Anterior cingulate cortex (tissue), 58 donors: ENCODE measurements at places on chromosomes 7 and 10.

GRCh38 chr7:77474756-77475155 lies 58.6 kb upstream of the GSAP start:
- DNase-seq: no peak

- no peak for DNase-seq
These were observed 79.8 kb downstream of the ABI1 start for GRCh38 chr10:26780793-26781601.

DNA sequence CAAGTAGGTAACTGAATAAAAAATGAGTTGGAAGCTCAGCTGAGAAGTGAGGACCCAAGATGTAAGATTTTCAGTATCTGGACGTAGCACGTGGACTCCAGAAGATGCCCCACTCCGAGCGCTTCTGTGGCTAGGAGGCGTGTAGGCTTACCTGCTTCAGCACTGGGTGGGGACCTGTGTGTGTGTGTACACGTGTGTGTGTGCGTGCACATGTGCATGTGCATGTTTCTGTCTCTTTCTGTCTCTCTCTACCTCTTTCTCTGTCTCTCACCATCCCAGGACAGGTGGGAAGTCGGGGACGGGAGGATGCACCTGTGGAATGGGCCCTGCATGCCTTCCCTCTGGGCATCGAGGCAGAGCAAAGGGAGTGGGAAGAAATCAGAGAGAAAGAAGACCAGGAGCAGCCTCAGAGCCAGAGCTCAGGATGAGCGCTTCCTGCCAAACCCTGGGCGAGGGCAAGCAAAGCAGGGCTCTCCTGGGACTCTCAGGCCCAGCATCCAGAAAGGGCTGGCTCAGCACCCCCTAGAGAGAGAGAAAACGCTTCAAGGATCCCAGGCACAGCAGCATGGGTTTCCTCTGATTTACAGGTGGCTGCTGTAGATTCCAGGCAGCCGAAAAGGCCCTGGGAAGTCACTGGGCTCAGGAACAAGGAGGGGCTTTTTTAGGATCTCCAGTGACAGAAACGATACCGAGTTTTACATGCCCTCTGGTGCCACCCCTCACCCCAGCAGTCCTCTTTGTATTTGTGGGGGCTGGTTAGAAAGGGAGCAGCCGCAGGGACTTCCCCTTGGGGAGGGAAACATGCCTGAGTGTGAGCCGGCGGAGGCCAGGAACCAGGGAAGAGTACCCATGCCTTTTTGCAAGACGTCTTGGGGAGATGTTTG lies 28.5 kb downstream of the CXCL12 start:
- no peak for DNase-seq

DNA sequence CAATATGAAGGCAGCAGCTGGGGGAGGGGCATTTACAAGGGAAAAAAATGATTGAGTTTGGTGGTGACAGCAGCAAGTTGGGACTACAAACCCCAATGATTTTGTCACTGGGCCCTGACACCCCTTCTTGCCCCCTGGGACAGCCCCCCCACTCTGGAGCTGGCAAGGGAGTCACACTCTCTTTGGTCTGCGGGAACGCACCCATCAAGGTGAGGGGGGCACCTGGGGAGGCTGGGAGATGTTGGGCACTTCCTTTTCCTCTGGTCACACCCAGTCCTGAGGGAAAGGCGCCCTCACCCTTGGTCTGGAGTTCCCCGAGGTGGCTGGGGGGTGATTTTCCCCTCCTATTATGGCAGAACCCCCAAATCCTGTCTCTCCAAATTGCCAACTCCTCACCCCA lies 24.4 kb downstream of the EPHB4 start:
- no peak for DNase-seq

GRCh38 chr10:133336118-133336576 lies 549 bp downstream of the CALY start:
- no peak for DNase-seq

DNA sequence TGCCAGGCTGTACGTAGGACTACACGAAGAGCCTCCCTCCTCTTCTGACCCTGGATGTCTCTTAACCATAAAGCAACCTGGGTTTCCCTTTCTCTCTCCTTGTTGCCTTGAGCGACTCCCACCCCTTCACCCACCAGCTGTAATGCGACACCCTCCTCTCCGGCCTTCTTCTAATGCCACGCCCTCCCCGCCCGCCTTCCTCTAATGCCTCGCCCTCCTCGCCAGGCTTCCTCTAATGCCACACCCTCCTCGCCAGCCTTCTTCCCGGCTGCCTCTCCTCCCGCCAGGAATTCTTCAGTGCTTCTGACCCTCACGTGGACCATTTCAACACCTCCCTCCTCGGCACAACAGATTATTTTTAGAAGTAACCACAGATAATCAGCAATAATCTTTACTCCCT lies 348.5 kb upstream of the SHH start:
- no peak for DNase-seq

- DNase-seq: no peak
These were observed 136.0 kb downstream of the KIF20B start for GRCh38 chr10:89837165-89838043.

GRCh38 chr7:44075296-44076075 lies 6.8 kb downstream of the POLM start:
- no peak for DNase-seq
